Muscle of arm (tissue), 14 donors: ENCODE measurements at places on chromosomes 12 and 14.

DNA sequence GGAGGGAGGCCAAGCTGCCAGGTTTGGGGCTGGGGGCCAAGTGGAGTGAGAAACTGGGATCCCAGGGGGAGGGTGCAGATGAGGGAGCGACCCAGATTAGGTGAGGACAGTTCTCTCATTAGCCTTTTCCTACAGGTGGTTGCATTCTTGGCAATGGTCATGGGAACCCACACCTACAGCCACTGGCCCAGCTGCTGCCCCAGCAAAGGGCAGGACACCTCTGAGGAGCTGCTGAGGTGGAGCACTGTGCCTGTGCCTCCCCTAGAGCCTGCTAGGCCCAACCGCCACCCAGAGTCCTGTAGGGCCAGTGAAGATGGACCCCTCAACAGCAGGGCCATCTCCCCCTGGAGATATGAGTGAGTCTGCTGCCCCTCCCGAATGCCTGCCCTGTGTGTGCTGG lies 432 bp downstream of the IL25 start:
- no peak for DNase-seq

DNA sequence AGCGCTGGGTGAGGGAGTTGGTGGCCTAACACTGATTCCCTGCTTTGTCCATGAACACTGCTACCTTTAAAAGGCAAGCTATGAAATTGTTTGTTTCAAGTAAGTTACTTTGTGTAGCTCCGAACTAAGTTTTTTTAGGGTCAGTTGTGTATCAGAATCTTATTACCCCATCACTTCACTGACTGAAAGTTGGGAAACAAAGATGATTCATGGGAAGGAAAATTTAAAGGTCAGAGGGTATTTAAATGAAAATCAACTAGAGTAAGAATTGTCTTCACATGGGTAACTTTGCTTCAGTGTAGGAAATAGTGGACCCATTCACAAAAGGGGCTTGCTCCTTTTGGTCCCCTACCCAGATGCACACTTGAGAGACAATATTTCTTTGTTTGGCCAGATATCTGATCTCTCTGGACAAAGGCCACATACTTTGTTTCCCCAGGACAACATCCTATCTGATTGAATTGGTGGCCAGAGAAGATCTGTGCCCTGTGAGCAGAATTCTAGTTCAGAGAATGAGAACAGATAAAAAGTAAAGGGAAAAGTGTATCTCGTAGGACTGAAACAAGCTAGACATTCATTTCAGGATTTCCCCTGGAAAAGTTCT lies 53.5 kb downstream of the RAB35 start:
- no peak for DNase-seq

DNA sequence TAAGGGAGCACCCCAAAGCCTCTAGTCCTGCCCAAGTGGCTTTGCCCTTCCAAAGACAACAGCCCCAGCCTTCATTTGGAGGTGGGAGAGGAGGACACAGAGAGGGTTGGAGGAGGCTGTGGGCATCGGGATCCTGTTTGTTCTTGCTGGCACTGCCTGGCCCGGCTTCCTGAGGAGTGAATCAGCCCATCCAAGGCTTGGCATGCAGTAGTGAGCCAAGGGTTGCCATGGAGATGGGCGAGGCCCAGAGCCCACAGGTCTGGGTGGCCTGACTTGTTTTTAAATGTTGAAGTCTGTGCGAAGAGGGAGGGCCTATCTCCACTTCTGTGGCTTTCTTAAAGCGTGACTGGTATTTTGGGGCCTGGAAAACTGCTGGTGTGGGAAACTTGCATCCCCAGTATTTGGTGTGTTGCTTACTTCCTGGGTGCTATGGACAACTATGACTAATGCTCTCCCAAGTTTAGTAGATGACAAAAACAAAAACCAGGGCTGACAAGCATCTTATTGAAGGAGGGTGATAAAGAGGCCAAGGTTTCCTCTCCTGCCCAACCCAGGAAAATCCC lies 15.8 kb downstream of the CD9 start:
- no peak for DNase-seq

DNA sequence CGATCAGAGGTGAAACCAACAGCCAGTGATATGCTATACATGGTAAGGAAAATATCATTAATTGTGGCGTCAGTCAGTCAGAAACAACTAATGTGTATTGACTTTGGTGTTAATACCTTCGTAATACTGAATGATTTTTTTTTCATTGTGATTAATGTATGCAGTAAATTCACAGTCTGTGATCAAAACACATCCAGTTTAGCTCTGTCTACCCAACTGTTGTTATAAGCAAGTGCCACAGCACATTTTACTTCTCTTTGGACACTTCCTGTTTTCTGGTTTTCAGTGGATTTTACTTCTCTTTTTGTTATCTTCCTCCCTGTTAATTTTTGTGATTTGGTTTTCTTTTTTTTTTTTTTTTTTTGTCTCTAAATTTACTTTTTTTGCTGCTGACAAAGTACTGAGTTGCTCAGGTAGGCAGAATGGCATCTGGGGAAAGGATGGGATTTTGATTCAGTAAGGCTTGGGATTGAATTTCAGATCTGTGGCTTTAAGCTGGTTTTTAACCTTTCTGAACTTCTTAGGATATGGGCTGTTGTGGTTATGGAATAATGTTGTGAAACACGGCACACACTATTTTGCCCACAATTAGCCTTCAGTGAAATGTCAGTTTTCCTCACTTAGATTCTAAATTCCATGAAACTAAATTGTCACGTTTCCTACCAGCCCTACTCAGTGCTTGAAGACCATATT lies 604 bp downstream of the GLIPR1 start:
- no peak for DNase-seq

DNA sequence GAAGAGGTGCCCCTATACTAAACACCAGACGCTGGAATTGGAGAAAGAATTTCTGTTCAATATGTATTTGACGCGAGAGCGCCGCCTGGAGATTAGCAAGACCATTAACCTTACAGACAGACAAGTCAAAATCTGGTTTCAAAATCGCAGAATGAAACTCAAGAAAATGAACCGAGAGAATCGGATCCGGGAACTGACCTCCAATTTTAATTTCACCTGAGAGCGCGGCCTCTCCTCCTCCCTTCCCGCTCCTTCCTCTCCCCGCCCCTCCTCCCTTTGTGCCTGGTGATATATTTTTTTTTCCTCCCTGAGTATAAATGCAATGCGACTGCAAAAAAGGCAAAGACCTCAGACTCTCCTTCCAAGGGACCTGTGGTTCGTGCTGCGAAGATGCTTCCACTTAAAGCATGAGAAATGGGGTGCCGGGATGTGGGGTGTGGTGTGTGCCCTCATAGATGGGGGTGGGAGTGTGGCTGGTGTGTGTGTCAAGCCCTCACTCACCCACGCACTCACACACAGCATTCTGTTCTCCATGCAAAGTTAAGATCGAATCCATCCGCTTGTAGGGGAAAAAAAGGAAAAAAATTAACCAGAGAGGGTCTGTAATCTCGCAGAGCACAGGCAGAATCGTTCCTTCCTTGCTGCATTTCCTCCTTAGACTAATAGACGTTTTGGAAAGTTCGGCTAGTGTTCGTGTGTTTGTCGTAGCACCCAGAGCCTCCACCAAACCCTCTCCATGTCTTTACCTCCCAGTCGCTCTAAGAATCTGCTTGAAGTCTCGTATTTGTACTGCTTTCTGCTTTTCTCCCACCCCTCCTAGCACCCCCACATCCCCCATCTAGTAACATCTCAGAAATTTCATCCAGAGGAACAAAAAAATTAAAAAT lies 4.5 kb downstream of the HOXC10 start:
- DNase-seq, result no peak
